ENCODE measurements at places on chromosomes 3 and 15.

GRCh38 chr15:82030176-82030575, 15.6 kb downstream of the MEX3B start:
- no peak for DNase-seq

DNA sequence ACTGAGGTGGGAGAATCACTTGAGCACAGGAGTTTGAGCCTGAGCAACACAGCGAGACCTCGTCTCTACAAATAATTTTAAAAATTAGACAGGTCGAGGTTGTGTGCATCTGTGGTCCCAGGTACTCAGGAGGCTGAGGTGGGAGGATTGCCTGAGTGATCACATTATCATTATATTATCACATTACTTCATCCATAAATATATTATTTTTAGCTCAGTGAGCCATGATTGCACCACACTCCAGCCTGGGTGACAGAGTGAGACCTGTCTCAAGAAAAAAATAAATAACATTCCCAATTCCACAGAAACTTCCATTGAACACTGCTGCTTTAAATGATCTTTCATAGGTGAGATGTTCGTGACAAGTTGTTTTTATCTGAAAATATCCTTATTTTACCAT, 21.8 kb downstream of the GABPB1 start:
- DNase-seq: no peak

GRCh38 chr15:91264651-91265351, 164.7 kb downstream of the SV2B start:
- DNase-seq: no peak

DNA sequence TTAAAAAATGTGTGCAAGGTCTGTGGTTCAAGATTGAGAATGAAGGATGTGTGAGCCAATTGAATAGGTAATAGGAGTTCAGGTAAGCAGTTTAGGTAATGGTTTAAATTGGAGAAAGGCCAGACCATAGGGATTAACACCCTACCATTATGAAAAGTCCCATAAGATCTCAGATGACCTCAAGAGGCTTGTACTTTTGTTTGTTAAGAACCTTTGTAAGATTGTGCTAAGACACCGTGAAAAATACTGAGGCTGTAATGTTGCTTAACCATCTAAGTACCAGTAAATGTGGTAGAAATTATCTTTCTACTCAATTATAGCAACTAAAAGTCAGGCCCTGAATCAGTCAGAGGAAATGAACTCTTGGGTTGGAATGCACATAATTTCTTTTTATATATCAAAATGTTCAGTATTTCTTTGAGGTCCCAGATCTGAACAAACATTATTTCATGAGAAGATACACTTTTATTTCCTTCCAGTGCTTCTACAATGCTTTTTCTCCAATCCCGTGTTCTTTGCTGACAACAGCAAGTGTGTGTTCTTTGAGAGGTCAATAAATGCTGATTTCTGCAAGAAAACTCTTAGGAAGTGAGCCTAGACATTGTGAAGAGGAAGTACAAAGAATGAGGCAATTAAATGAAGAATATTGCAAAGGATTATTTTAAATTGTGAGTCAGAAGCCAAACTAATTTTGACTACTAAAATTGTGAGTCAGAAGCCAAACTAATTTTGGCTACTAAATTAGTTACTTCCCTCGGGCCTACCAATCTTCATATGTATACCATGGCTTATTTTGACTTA, 66.4 kb downstream of the TCF12 start:
- no peak for DNase-seq

- DNase-seq: no peak
Measured at GRCh38 chr15:65195548-65195923, 10.4 kb upstream of the CLPX start.

DNA sequence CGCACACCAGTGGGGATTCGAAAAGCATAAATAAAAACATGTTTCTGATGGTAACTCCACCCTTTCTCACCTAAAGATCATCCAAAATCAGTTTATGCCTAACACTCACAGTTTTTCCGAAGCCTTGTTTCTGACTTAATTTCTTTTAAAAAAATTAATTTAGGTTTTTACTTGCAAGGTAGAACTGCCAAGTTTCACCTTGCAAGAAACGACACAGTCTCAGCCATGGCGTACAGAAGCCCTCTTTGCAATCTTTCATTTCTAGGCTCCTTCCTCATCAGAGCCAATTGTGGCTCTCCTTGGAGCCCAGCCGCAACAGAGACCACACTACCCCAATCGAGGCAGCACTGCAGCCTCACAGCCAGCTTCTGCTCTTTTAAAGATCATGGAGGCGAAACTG, 31.0 kb upstream of the FEZF2 start:
- no peak for DNase-seq

DNA sequence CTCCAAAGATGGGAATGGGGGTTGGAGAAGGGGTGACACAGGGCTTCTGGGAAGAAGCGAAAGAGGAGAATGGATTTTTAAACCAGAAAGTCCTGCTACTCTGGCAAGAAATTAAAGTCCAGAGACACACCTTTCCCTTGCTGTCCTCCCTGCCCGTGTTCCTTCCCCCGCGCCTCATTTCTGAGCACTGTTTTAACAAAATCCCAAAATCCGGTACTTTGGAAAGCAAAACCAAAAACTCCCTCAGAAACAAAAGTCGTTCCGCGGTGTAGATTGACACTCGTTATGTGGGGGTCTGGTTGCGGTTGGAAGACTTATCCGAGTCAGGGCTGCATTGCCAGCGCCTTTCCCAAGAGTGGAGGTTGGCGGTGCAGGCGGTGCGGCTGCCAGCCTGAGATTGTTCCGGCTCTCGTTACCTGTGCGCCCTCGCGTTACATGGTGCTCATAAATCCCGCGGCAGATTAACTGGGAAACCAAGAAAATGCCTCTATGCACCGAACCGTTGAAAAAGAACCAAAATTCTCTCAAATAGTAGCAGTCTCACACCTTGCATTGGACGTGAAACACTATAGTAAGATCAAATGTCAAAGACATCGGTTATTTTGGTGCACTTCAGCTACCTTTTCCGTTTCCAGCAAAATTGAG, 217.7 kb downstream of the MEIS2 start:
- no peak for DNase-seq

DNA sequence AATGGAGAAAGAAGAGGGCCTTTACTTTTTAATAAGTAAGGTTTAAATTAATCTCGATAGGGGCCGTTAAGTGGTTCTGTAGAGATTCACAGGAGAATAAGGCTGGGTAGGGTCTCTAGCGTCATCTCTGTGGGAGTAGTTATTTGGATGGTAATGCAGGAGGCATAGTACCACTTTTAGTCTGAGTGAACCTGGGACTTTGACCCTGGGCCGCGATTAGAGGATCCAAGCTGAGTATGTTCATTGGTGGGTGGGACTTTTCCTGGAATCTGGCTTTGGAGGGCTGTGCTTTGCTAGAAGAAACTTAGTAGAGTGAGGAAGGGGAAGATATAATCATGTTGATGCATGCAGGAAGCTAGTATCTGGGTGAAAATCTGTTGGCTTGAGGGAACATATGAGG, 4.0 kb downstream of the LPP start:
- DNase-seq: no peak

DNA sequence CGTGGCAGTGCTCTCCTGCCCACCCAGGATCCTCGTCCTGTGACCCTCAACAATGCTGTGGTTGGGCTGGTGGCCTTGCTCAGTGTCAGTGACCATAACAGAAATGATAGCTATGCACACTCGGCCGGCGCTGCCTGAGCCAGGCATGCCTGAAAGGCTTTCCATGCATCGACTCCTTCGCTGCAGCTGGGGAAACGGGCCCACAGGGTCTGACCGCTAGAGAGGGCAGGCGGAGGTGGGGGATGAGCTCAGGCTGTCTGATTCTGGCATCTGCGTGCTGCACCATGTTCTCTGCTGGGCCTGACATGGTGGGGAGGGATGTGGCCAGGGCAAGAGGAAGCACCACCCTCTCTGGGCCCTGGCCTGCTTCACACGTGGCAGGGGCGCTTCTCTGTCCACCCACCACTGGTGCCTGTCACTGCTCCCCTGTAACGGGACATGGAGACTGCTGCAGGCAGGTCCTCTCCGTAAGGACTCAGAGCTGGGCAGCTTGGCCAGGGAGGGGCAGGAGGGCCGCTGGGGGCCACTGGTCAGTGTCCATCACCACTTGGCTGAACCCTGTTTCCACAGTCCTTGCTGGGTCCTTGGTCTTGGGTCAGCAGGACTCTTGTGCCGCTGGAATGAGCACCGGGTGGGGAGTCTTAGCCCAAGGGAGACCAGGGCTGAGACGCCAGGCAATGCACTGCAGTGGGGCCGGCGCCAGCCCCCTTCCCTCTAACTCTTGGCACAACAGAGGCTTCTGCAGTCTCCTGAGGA, 64.1 kb upstream of the RPL32 start:
- DNase-seq: no peak

DNA sequence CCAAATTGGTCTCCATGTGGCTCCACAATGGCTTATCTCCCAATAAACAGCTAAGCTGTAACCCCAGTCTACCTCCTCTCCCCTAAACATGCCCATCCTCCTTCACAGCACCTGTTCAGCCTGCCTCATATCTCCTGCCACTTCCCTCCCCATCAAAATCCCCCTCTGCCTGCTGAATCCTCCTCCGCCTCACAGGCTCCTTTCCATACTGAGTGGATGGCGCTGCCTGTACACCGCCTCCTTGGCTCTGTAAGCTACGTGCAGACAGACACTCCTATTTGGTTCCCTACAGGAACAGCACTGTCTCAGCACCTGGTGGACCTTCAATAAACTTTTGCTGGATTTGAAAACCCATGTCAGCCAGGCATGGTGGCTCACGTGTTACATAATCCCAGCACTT, 53.7 kb downstream of the ADCY5 start:
- no peak for DNase-seq

GRCh38 chr3:155670335-155670734, 74.5 kb downstream of the PLCH1 start:
- DNase-seq: no peak

DNA sequence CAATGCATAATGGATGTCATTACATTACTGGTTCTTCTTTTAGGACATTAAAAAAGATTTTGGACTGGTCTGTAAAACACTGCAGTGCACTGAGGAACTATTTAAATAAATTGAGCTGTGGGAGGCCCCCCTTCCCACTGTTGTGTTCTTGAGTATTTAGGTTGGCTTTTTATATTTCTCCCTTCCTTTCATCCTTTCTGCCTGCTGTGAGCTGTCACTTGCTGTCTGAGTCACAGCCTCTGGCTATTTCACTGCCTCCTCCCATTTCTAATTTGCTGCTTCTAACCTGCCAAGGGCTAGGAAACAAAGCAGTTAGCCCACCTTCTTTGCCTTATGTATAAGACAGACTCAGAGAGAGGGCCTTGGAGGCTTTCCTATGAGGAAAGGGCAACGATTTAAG, 89.0 kb upstream of the FNDC3B start:
- no peak for DNase-seq

DNA sequence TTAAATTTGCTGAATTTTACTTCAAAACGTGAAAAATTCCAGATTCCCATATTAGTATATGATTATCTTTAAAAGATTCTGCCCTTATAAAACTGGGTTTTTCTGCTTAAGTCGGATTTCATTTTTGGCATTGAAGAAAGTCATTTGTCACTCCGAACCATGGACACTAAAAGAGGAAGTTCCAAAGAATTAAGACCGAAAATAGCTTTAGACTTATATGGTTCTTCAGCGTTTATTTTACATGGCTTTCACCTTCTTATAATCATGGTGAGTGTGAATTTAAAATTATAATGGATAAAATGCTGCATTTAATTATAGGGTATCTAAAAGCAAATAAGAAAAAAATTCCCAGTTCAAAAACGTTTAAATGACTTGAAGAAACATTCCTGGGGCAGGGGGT, 1.0 kb downstream of the C3orf38 start:
- DNase-seq: no peak

DNA sequence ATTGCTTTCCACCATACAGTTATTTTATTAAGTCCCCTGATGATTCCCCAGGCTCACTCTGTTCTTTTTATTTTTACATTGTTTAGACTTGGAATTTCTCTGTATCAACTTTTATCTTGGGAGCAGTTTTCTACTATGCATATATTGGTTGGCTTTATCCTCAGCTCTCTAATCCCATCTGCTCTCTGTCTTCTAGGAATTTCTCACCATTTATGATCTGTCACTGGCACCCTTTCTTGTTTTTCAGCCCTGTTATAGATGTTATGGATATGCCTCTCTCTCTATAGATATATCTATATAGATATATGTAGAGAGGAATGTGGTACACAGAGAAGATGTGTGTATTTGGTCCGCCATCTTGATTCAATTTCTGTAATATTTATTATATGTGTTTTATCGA, 90.5 kb downstream of the SH3GL3 start:
- no peak for DNase-seq

- DNase-seq: no peak
Measured at GRCh38 chr3:10557781-10558373, 52.5 kb upstream of the ATP2B2 start.

DNA sequence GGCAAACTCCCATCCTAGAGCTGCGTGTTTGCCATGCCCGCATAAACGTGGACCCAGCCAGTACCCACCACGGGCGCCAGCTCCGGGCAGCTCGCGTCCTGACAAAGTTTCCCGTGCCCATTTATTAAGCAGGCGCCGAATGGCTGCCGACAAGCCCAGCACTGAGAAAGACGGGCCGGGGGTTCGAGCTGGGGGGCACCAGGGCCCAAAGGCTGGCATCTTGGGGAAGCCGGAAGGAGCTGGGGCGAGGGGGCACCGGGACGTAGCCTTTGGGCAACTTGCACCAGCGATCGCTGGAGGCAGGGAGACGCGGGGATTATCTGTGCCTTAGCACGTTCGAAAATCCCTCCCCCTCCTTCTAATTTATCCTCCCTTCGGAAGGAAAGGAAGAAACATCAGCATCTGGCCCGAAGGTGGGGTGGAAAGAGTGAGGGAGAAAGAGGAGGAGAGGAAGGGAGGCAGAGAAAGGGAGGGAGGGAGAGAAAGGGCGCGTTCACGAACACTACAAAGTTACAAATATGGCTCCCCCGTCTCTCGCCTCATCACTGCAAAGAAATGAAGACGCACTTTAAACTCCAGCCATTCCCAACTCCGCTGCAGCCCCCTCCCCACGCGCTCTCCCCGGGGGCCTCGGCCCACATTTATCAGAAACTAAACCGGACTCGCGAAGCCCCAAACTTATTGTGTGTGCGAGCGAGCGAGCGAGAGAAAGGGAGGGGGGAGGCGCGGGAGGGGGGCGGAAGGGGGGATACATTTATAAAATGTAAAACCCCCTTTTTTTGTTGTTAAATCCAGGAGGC, 1.0 kb downstream of the ANP32A start:
- DNase-seq: no peak

DNA sequence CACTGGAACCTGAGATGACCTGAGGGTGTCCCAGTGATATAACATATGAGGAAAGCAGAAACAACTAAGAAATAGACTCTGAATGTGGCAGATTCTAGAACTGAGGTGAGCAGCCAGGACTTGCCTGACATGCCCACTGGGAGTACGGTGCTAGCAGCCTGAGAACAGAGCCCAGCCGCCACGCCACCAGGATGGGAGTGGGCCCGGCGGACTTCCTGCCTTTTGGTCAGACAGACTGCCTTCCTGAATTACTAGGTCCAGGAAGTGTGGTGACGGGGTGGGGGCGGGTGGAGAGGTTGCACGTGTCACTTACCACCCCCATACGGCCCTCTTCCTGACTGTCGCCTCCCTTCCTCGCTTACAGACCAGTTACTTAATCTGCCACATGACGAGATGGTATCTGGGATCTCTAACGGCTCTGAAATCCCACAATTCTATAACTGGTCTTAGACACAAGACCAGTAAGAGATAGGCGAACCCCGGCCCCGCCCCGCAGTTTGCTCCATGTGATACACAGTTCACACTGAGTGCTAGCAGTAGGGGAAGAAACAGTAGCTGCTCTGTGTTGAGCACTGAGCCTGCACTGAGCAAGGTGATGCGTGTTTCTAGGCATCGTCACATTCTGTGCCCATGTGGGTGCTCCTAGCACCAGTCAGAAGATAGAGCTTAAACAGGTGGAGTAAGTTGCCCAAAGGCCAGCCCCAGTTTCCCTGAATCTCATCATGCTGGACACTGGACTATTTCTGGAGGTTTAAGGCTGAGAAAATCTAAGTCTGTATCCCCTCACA, 95.7 kb downstream of the CPN2 start:
- no peak for DNase-seq

All from NCI-H460 (cell line).